ENCODE measurements at places on chromosomes 3 and 15.

DNA sequence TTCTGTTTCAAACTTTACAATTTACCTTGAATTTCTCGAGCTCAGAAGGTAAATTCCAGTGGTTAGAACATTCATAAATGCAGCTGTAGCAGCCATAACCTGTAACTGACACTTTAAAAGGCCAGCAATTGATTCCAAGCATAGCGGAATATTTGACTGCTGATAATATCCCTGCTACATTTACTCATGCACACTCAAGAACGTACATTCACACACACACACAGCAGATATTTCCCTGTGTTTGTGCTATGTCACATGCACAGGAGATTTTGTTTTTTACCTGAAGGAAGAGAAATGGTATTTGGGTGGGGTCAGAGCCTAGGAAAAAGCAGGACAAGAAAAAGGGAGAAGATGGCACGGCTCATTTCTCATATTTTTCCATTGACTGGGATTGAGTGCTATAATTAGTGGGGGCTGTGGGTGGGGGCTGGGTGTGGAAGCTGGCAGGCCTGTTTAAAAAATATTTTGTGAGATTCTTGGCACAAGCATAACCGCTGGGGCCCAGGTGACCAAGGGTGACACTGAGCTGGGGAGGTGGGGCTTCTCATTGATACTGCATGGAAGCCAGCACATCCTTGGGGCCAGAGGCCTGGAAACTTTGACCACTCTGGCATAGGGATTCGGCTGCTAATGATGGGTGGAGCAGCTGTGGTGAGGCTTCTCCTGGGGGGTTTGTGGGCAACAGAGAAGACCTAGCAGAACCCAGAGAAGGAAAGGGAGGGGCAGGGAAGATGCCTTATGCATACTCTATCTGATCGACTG is 88.9 kb upstream of the TPRG1 start:
- no peak for DNase-seq

- no peak for DNase-seq
These were observed 50.8 kb upstream of the CTDSPL start for GRCh38 chr3:37810848-37811247.

DNA sequence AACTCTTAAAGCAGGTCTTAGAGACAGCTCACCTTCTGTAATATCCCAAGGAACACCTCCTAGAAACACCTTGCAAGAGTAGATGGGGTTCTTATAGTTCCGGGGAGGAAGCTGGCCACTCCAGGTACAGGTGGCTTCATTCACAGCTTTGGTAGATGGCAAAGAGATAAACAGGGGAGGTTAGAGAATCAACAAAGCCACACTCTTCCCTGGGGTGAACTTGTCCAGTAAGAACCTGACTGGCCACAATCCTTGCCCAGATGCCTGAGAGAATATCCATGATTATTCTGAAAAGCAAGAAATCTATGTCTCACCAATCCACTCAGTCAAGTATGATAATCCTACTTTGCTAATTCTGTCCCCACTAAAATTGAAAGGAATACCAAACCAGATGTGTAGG is 13.6 kb upstream of the RPS17 start:
- no peak for DNase-seq

GRCh38 chr3:23746441-23746840 is 59.3 kb upstream of the UBE2E1 start:
- DNase-seq, result no peak

- DNase-seq, result peak; percentile 26
These were observed 22.7 kb downstream of the ERICH6 start for GRCh38 chr3:150681057-150681456.

GRCh38 chr15:66896611-66897010 is 168.8 kb upstream of the SMAD3 start:
- DNase-seq, result no peak

- DNase-seq, result no peak
These were observed 64.8 kb upstream of the ARL8B start for GRCh38 chr3:5057272-5057671.

GRCh38 chr3:28948685-28949084 is 332.2 kb upstream of the RBMS3 start:
- no peak for DNase-seq

- peak; percentile 53 for DNase-seq
These were observed 961.0 kb upstream of the CFAP20DC start for GRCh38 chr3:60010781-60011180.

DNA sequence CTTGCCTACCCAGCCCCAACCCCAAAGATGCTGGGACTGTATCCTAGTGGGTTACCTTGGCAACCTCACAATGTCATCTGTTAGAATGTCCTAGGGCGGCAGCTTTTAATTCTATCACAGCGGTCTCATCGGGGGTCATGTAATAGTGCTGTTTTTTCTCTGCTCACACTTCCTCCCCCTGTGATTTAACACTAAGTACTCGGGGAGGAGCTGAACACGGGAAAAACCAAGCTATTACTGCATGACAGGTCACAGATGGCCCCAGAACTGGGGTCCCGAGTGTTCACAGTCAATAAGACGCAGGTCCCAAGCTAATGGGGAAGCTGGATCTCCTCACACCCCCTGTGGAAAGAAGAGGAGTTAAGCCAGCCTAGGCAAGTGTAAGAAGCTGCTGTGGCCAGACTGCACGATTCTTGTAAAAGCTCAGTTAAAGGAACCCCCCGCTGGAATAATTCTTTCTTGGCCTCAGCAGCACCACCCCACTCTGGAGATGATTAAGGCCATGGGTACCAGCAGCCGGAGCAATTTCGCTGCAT is 2.5 kb upstream of the RFTN1 start:
- peak; percentile 60 for DNase-seq

DNA sequence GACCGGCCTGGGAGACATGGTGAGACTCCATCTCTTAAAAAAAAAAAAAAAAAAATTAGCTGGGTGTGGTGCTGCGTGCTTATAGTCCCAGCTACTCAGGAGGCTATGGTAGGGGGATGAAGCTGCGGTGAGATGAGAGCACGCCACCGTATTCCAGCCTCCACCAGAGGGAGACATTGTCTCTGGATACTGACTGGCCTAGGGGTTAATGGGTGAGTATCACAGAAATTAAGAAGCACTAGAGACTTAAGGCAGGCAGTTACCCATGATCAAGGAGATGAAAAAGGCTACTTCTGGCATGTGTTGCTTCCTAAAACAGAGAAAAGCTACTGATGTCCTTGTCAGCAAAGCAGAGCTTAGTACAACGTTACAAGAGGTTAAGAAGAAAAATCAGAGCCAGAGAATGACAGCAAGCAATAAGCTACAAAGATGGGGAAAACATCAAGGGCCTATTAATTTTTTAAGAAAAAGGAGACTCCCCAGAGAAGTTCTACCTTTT is 8.6 kb downstream of the TFRC start:
- DNase-seq, result peak; percentile 55

- DNase-seq, result no peak
These were observed 141.2 kb upstream of the LRIG1 start for GRCh38 chr3:66642019-66642418.

Measured in GM13977 (cell line).